Fibroblast of the aortic adventitia (primary cell): ENCODE measurements at places on chromosomes 7 and 10. TPM values are rescaled to one million over a fixed set of nuclear protein-coding genes. Genes with fewer than 3 reads are reported as not detected.

OGDHL gene
- under 0.01 and 0.57 TPM in 2 replicates for total RNA-seq

MAGI2 gene
- 16.1 and 25.5 TPM in 2 replicates for total RNA-seq

SLC26A4 gene
- total RNA-seq, result 0.65 and 1.8 TPM in 2 replicates

BAMBI gene
- 1.4 and 12.8 TPM in 2 replicates for total RNA-seq

GSDME gene
- total RNA-seq, result 43.3 and 59.9 TPM in 2 replicates

TRAPPC14 gene
- 3.5 and 10.0 TPM in 2 replicates for total RNA-seq

HSPA14 gene
- total RNA-seq, result 13.7 and 19.7 TPM in 2 replicates
